Thymus (tissue), 14 donors: ENCODE measurements at places on chromosomes 16 and 17.

DNA sequence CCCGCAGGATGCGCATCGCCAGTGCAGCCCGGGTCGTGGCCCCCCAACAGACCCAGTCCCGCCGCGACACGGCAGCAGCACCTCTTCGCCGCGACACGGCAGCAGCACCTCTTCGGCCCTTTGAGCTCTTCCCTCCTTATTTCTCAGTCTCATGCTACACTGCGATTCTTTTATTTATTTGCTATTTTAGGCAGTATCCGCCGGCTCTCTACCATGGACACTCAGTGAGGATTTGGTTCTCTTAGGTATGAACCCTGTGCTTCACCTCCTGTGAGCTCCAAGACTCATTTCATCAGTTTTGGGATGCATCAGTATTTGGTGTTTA lies 8.3 kb upstream of the MAP2K3 start:
- DNase-seq, result no peak

DNA sequence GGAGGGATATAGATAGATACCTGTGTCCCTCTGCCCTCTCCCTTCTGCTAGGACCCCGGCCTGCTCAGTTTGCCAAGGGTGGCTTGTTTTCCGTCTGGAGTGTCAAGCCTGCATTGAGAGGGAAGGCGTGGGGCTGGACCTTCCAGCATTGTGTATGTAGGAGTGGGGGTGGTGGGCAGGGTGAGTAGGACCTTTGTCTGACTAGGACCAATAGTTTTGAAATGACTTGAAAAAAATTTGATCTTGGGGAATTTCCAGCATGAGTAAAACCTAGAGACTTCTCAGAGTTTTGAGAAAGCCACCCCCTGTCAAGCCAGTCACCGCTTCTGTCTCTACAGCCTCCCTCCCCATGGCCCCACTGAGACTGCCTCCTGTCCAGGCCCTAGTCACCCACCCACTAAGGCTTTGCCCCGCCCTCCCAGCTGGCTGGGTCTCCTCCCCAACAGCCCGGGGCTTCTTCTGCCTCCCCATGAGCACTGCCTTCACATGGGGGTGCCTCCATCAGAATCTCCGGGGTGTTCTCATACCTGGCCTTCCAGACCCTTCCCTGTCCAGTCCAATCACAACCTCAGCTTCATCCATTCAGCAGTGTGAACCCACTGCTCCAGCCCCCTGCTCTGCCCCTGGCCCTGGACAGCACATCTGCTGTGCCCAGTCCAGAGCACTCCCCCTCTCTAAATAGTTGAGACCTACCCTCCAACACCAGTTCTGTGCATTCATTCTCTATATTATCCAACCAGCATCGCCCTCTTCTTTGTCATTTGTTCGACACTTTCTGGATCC lies 207.0 kb downstream of the MSI2 start:
- no peak for DNase-seq

- DNase-seq, result no peak
Measured at GRCh38 chr16:29736764-29737163, 9.0 kb downstream of the C16orf54 start.

- no peak for DNase-seq
Measured at GRCh38 chr16:12296406-12296805, 319.9 kb downstream of the SNX29 start.

DNA sequence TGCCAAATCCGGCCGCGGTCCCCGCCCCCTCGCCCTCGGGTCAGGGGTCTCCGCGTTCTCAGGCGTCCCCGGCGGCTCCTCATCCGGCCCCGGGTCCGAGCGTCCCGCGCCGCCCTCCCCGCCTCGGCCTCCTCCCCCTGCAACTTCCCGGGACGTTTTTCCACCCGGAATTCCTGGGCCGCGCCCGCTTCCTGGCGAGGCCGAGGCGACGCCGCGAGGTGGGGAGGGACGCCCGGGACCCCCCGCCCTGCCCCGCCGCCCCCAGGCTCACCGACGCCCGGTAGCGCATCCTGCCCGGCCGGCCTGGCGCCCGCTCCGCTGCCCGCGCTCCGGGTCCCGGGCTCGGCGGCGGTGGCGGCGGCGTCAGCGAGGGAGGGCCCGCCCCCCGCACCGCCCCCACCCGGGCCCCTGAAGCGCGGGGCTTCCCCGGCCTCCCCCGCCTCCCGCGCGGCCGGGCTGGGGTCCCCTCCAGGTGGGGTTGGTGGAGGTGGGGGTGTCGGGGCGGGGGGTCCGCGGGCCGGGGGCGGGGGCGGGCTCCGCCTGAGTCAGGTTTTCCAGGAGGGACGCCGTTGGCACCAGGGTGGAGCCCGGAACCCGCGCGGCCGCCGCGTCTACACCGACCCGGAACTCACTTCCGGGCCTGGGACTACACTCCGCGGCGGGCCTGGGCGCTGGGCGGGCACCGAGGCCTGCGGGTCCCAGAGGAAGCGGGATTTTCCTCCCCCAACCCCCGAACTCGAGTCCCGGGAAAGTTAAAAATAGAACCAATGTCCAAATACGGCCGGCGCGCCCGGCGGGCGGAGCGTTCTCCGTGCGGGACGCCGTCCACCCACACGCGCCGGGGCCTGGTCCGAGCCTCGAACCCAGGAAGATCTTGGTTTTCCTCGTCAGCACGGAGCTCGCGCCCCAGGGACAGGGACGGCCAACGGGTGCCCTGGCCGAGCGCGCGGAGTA lies 6.8 kb downstream of the MYO1C start:
- DNase-seq, result no peak

GRCh38 chr17:60557805-60558204 lies 31.8 kb upstream of the APPBP2 start:
- DNase-seq, result peak; percentile 16

DNA sequence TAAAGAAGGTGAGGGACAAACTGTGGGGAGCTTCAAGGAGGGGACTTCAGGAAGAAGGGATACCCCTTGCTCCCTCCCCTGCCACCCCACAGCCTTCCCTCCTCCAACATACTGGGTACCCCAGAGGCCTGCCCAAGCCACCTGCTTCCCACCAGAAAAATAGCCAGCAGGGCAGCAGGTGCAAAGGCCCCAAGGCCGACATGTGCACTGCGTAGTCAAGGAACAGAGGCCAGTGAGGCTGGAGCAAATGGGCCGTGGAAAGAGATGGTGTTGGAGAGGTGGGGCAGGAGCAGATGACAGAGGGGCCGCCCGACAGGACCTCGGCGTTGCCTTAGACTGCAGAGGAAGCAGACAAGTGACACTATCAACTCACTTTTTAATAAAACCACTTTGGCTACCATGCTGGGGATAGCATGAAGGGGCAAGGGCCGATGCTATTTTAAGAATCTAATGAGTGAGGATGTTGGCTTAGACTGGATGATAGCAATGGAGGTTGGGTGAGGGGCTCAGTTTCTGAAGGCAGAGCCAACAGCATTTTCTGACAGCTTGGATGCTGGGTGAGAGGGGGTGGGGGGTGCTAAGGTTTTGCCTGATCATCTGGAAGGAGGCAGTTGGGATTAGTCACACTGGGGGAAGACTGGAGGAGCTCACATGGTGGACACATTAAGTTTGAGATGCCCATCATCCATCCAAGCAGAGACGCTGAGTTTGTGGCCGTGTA lies 72.8 kb upstream of the TOB1 start:
- no peak for DNase-seq

DNA sequence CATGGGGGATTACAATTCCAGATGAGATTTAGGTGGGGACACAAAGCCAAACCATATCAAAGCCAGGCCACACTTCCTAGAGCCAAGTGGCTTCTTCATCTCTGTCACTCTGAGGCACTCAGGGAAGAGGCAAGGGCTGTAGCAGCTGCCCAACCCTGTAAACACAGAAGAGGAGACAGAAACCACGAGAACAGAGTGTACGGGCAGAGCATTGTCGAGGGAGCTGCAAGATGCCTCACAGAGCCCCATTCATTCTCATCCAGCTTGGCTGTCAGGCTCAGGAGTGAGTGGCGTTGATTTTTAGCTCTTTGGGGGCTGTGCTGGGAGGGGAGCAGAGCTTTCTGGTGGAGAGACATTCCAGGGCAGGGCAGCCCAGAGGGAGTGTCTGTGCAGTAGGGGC lies 117.2 kb upstream of the SALL1 start:
- DNase-seq, result no peak
